ENCODE measurements at places on chromosomes 11 and 22.

DNA sequence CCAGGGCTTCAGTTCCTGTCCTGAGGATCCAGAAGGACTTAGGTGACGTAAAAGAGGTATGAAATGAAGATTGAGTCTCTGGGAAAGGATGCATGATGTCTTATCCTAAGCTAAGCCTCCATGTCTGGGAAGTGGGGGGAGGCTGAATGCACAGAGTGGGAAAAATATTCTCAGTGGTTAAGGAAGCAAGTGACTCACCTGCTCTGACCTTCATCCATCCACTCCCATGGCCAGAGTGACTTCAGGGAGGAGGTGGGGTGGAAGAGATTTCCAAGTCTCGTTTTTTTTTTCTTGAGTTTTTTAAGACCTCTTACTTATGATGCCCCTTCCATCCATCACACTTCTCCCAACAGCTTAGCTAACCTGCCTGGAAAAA lies 32.5 kb upstream of the POLD3 start:
- DNase-seq, result no peak

GRCh38 chr22:50281957-50282356 lies 11.8 kb upstream of the MAPK11 start:
- DNase-seq, result no peak

DNA sequence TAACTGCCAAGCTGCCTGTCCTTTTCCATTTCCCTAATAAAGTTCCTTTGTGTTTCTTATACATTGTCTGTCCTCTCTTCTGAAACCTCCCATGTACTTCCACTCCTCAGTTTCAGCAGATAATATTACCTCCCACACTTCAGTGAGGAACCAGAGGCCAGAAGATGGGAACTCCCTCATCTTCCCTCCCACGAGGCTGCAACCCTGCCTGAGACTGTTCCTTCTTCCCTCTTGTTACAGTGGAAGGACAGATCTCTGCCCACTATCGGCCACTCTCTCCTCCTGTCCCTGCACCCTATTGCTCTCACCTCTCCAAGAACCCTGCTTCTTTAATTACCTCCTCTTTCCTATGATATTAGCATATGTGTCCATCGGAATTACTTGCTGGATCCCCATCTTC lies 38.1 kb upstream of the SWAP70 start:
- DNase-seq, result no peak

- DNase-seq, result no peak
Measured at GRCh38 chr11:68302256-68302655, 10.1 kb upstream of the LRP5 start.

DNA sequence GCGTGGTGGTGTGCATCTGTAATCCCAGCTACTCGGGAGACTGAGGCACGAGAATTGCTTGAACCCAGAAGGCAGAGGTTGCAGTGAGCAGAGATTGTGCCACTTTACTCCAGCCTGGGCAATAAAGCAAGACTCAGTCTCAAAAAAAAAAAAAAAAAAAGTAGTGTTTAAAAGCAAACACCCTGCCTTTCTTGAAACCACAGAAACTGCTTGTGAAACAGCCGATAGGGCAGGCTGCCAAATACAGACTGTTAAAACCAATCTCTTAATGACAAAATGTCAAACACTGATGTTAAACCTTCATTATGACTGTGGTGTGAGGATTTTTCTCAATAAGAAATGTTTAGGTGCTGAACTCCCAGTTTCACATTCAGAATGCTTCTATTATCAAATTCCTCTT lies 27.3 kb downstream of the MARK2 start:
- DNase-seq, result no peak

DNA sequence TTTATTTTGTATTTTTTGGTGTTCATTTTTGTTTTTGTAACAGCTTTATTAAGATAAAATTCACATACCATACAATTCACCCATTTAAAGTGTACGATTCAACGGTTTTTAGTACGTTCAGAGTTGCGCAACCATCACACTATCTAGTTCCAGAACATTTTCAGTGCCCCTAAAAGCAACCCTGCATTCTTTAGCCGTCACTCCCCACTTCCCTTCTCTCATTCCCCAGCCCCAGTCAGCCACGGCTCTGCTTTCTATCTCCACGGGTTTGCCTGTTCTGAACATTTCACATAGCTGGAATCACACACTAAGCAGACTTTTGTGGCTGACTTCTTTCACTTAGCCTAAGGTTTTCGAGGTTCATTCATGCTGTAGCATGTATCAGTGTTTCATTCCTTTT lies 9.6 kb upstream of the KCNQ1OT1 start:
- DNase-seq, result no peak

- DNase-seq, result no peak
Measured at GRCh38 chr11:2425506-2425905, 18.8 kb downstream of the TRPM5 start.

GRCh38 chr22:45763236-45763624 lies 91.6 kb downstream of the ATXN10 start:
- no peak for DNase-seq

DNA sequence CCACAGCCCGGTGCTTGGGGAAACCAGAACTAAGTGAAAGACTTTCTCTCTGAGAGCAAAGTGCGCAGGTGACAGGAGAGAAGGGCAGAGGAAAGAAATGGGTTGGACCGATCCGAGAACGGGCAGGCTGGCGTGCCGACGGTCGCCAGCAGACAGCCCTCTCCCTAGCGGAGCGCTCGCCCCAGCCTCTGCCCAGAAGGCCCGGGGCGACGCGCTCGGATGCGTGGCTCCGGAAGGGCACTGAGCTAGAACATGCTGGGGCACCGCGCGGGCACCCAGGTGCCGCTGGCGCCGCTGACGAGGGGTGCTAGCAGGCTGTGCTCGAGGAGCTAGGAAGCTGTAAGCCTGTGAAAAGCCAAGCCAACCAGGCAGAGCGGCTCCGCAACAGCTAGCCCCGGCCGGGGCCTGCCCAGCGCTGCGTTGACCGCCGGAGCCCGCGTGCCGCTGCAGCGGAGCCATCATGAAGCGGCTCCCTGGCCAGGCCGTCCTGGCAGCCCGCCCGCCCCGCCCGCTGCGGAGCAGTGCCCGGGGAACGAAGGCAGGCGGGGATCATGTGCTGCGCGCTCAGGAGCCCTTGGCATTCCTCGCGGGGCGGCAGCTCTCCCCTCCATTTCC lies 22.1 kb upstream of the RRAS2 start:
- DNase-seq, result no peak

- DNase-seq, result peak; percentile 46
Measured at GRCh38 chr11:62081378-62082291, 42.2 kb upstream of the INCENP start.

DNA sequence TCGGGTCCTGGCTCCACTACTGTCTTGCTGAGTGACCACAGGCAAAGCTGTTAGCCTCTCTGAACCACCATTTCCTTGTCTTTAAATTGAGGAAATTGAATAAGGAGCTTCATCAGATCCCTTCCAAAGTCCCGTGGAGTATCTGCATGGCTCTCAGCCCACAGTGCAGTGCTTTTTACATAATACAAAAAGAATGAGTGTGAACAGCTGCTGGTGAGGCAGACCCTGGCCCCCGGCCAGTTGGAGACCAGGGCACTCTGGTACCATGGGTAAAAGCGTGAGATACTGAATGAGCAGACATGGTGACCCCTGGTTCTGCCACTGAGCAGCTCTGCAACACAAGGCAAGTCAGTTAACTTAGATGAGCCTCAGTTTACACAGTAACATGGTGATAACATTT lies 86.8 kb downstream of the GALNT18 start:
- no peak for DNase-seq

DNA sequence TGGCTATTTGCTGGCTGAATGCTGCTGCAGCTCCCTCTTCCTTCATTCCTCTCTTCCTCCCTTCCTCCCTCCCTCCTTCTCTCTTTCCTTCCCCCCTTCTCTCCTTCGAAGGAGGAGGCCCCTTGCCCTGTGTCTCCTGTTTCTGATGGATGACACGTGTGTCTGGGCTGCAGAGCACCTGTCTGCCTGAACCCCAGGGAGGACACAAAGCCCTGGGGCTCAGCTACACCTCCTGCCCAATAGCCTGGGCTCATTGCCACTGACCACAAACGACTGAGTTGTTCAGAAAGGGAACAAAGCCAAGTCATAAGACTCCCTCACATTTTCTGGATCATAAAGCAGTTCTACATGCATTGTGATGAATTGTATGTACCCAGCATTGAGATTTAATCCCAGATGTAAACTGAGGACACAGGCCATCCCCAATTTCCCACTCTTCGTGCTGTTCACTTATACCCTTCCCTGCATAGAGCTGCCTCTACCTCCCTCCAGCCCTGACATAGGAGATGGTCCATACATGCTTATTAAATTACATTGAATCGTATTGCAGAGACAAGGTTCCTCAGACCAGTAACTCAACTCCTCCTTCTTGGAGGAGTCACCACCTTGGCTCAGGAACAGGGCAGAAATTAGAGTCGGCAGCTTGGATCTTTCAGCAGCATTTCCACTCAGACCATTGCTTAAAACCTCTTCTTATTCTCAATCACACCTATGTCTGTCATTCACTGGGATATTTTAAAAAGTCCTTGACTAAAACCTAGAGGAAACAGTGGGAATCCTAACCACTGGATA lies 1.2 kb downstream of the CSRP3 start:
- peak; percentile 66 for DNase-seq

DNA sequence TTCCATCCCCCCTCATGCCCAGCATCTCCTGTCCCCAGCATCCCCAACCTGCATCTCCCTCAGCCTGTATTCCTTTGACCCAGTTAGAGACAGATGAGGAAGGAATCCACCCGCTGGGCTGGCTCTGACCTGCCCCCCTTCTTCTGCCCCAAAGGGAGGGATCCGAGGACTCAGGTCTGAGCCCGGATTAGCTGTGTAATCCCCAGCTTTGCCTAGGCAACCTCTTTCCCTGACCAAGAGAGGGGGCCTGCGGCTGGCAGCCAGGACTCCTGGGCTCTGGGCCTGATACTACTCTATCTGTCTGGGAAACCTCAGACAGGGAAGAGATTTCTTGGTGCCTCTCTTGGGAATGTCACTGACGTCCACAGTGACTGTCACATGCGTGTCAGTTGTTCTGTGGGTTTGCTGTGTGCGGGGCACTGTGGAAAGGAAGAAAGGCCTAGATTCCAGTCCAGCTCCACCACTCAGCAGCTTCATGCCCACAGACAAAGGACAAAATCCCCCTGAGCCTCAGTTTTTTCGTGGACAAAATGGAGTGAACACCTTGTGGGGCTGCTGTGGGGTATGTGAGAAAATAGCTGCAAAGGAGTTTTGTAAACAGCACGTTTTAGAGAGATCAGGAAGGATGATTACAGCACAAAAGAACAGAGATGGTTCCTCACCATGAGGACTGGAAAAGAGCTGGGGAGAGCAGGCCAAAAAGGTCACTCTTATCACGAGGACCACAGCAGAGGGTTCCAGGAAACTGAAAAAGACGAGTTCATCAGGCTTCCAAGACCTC lies 1.3 kb upstream of the NDUFV1 start:
- DNase-seq, result no peak

GRCh38 chr11:66187453-66187852 lies 81.0 kb upstream of the RAB1B start:
- no peak for DNase-seq

DNA sequence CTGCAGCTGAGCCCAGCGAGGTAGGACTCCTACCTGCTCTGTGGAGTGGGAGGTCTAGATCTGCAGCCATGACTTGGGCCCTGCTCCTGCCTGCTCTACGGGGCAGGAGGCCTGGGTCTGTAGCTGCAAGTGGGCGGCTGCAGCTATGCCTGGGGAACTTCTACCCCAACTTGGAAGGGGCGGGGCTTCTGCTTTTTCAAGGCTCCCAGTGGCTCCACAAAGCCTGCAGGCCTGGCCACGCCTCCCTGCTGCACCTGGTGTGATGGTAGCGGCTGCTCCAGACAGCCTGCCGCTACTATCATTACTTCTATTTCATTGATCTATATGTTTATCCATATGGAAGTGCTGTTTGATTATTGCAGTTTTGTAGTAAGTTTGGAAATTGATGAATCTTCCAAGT lies 121.2 kb downstream of the NELL1 start:
- DNase-seq, result no peak

GRCh38 chr11:3123305-3123704 lies 41.8 kb downstream of the OSBPL5 start:
- no peak for DNase-seq

GRCh38 chr22:31871480-31871879 lies 72.9 kb upstream of the YWHAH start:
- no peak for DNase-seq

- DNase-seq, result peak; percentile 78
Measured at GRCh38 chr11:124174001-124174583, 9.1 kb upstream of the OR10D3 start.

DNA sequence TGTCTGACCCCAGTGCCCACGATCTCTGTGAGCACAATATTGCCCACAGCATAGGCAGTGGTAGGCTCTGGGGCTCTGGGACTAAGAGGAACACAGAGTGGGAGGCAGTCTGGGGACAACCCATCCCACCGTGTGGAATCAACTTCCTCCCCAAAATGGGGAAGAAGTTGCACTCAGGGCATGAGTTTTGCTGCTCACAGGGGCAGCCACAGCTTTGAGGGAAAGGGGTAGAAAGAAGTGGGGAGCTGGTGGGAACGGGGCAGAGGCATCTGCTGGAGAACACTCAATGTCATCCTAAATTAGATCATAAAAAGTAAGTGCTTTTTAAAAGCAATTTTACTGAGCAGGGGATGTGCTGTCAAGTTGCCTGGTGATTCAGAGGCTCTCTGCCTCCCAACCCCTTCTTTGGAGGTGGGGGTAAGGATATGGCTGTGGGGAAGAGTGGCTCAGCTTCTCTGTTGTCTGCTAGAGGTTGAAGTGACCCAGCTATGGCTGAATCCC lies 233.8 kb upstream of the NCAM1 start:
- no peak for DNase-seq

- DNase-seq, result no peak
Measured at GRCh38 chr11:66328302-66329144, 7.7 kb downstream of the RIN1 start.

DNA sequence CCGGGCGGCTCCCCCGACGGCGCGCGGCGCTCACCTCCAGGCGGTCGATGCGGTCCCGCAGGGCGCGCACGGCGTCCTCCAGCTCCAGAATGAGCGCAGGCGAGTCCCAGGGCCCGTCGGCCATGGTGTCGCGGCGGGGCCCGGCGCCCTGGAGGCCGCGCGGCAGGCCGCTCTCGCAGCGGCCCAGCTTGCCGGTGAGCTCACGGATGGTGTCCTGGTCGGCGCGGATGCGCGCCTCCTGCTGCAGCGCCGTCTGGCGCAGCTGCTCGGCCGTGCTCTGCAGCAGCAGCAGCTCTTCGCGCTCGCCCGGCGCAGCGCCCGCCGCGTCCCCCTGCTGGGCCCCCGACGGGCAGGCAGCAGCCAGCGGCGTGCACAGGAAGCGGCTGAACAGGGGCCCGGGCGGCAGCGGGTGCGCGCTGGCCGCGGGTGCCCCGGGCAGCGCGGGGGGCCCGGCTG lies 599 bp downstream of the NPTXR start:
- peak; percentile 33 for DNase-seq

DNA sequence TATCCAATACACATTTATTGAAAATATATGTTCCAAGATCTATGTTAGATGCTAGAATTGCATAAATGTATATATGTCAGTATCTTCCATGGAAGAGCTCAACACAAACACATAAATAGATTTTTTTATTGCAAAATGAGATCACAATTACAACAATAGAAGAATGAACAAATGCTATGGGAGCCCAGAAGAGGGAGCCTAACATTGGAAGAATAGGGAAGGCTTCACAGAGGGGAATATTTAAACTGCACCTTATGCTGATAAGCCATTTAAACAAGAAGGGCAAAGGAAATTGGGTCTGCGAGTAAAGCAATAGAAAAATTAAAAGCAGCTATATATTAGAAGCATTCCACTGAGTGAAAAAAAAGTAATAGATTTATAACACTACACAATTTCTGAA lies 96.1 kb upstream of the LRRC55 start:
- DNase-seq, result no peak

- DNase-seq, result no peak
Measured at GRCh38 chr11:133386262-133386661, 146.0 kb downstream of the OPCML start.

GRCh38 chr11:94885133-94885532 lies 88.2 kb downstream of the CWC15 start:
- DNase-seq, result no peak

GRCh38 chr11:35526370-35526792 lies 965 bp upstream of the PAMR1 start:
- DNase-seq, result no peak
